NCI-H1105 (cell line): ENCODE measurements at places on chromosomes 2 and 18.
A peak's percentile ranks its signal among the peaks of the same experiment; 100 is the strongest.

DNA sequence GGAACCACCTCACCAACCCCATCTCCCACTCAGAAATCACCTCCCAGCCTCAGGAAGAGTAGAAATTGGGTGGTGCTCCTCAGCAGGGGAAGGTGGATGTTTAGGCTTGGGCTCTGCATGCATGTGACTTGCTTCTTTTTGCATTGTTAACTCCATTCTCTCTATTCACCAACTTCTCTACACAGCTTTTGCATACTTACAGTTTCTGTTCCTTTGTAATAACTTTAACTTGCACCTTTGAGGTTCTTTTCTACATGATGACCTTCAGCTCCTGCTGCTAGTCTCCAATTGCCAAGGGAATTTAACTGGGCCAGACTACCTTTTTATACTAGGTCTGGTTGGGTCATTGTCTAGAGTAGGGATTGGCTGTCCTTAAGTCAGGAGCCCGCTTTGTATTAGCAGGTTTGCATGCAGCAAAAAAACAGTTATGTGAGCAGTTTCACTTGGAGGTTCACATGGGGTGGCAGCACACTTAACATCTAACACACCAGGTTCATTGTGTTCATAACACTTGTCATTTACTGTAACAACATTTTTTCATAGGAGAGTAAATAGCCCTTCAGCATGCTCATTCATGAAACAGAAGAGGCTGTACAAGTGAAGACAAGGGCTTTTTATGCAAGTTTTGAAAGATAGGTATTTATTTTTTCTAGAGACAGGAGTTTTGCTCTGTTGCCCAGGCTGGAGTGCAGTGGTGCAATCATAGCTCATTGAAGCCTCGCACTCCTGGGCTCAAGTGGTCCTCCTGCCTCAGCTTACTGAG is 12.0 kb downstream of the MRPL35 start:
- DNase-seq: no peak

DNA sequence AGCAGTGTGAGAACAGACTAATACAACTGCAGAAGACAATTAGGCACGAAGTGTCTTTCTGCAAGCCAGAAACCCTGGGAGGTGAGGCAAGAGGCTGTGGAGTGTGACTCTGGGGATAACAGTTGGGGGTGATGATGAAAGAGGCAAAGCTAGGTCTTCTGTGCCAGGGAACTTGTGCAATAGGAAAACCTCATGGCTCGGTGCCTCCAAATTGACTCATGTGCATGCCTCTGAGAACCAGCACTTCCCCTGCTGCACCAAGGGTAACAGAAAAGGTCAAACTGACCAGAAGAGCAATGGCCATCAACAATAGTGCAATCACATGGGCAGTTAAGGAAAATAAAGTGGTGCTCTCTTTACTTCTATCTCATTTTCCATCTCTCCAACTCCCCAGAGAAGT is 136.4 kb downstream of the SCG2 start:
- no peak for DNase-seq

- DNase-seq: peak; percentile 36
These were observed 208.1 kb downstream of the VAPA start for GRCh38 chr18:10121786-10122515.

- DNase-seq: no peak
These were observed 1141.8 kb downstream of the RPIA start for GRCh38 chr2:89833116-89833779.

DNA sequence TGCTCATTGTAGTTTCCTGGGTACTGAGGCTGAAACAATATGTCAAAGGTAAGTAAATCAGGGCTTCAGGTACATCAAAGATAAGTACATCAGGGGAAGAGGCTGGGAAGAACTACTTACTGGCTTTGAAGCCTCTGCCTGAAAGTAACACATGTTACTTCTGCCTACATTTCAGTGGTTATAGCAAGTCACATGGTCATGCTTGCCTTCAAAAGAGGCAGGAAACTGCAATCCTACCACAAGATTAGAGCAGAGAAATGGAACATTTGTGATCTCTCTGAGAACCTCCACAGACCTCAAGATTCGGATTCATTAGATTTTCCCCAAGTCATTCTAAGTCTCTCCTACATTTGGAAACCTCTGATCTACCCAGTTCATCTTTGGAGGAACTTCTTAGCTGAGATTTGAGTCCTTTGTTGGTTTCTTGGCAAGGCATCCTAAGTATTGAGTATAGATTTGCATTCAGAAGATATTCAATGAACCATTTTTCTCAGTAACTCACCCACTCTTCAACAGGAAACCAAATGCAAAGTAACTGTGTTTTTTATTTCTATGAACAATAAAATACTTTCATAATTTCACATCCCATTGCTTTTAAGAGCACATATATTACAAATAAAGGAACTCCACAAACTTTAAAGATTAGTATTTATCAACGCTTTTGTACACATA is 48.5 kb upstream of the CCDC195 start:
- no peak for DNase-seq
